EH (cell line): ENCODE measurements at places on chromosomes 13 and 19.

- no peak for DNase-seq
Observed at GRCh38 chr19:53581871-53582279, 43.9 kb downstream of the ZNF331 start.

GRCh38 chr19:30376272-30376671 lies 4.1 kb downstream of the ZNF536 start:
- no peak for DNase-seq

DNA sequence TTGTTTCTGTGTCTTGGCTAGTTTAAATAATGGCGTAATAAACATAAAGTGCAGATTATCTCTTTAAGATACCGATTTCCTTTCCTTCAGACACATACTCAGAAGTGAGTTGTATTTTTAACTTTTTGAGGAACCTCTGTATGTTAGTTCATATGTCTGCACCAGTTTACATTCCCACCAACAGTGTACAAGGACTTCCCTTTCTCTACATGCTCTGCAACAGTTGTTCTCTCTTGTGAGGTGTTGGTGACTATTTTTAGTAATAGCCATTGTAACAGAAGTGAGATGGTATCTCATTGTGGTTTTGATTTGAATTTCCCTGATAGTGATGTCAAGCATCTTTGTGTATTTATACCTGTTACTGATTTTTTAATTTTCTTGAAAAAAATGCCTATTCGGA lies 418.6 kb downstream of the UQCRFS1 start:
- no peak for DNase-seq

- peak; percentile 91 for DNase-seq
Observed at GRCh38 chr19:55624109-55625003, at the start of gene ZNF784. Gene ZNF784 (minus strand): TSS chr19:55624566. CDS start chr19:55624561, 5 bp downstream.

- peak; percentile 75 for DNase-seq
Observed at GRCh38 chr13:111179908-111180760, 65.0 kb downstream of the ARHGEF7 start.

DNA sequence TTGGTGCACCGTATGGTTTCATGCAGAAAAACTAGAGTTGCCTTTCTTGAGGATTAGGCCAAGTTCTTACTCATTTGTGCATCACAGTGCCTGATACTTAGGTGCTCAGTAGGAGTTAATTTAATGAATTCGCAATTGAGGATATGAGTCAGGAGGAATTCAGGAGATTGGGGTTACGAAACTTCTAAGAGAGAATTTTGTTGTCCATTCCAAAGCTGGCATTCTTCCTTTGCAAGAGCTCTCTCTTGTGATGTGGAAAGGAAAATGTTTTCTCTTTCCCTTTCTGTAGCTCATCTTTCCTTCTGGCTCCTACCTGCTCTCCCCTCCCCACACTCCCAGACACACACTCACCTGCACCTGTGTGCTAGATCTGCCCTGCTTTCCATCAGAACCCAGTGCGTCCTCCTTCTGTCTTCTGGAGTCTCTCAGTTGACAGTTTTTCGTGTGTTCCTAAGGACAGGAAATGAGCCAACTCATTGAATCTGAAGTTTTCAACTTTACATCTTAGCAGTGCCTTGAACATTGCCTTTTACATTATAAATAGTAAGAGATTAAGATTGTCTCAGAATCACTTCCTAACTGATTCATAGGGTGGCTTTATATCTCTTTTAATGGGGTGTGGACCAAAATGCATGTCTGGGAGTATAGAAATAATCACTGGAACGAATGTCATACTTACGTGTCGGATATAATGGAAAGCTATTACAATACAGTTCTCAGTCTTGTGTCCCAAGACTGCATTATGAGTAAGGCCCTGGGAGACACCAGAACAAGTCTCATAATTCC lies 19.7 kb upstream of the ERCC5 start:
- DNase-seq, result peak; percentile 92

- peak; percentile 25 for DNase-seq
Observed at GRCh38 chr19:8512115-8512967, 1.6 kb downstream of the ZNF414 start.

GRCh38 chr19:40797963-40798682 lies 868 bp upstream of the EGLN2 start:
- peak; percentile 74 for DNase-seq

DNA sequence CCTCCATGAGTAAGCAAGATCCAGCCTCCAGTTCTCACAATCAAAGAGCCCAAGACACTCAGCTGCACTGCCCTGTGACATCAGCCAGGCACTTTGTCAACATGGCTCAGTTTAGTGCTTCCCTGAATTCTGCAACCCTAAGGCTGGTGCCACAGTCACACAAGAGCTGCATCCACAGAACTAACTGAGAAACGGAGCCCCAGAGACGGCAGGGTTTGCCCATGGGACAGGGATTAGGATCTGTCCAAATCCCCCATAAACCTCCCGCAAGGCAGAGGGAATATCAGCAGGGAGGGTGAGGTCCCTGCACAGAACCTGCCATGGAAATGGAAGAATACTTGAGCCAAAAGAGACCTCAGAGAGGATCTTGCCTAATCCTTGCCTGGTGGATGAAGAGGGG lies 70.4 kb upstream of the UQCRFS1 start:
- no peak for DNase-seq

GRCh38 chr13:28585561-28585960 lies 73.4 kb upstream of the POMP start:
- no peak for DNase-seq

DNA sequence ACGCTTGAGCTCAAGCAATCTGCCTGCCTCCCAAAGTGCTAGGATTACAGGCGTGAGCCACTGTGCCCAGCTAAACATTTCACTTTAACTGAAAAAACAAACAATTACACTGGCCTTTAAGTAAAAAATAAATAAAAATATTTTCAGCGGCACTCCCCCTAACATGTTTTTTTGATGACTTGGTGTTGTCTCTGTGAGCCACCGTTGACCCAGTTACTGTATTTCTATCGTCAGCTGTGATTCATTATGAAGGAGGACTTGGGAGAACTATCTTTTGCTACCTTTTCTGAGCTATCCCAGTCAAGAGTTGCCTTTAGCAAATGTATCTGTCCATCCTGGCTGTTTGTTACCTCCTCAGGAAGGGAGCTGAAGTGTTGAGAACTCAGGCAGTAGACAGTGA lies 18.5 kb upstream of the C19orf33 start:
- DNase-seq, result peak; percentile 65

DNA sequence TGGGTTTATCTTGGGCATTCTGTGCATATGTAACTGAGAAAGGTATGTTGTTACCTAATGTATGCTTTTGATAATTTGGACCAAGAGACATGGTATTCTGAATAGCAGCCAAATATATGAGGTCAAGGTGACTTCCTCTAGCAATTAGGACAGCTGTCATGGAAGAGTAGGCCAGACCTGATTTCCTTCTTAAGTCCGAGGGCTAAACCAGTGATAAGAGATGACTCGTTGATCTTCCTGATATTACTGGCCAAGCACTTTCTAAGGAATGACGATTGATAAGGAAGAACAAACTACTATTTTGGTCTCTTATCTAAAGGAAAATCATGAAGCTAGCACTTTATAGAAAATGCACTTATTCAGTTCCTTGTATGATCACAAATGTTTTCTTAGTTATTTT lies 42.7 kb downstream of the ARHGAP35 start:
- DNase-seq, result peak; percentile 37

GRCh38 chr19:990119-990571 lies 6.0 kb downstream of the WDR18 start:
- no peak for DNase-seq

DNA sequence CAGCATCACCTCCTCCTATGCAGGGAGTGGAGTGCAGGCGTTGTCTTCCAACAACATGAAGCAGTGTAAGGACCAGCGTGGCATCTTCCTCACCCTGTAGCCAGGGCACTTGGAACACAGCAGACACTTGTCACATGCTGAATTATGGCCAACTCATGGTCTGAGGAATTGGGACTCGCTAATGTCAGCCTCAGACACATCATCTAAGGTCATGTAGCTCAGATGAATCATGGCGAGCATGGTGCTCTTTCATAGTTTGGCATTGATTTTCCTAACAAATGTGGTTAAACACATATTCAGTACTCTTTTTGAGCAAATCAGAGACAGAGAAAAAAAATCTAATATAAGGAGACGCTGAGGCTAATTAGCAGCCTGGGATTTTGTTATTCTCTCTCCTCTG lies 99.6 kb upstream of the SGCG start:
- peak; percentile 51 for DNase-seq

DNA sequence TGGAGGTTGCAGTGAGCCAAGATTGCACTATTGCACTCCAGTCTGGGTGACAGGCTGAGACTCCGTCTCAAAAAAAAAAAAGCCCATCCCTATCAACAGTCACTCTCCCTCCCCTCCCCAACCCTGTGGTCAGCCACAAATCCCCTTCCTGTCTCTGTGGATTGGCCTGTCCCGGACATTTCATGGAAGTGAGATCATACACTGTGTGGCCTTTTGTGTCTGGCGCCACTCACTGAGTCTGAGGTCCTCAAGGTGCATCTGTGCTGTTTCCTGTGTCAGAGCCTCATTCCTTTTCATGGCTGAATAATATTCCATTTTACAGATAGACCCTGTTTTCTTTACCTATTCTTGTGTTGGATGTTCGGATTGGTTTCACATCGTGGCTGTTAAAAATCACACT lies 149.5 kb downstream of the PTPRS start:
- DNase-seq, result peak; percentile 61

DNA sequence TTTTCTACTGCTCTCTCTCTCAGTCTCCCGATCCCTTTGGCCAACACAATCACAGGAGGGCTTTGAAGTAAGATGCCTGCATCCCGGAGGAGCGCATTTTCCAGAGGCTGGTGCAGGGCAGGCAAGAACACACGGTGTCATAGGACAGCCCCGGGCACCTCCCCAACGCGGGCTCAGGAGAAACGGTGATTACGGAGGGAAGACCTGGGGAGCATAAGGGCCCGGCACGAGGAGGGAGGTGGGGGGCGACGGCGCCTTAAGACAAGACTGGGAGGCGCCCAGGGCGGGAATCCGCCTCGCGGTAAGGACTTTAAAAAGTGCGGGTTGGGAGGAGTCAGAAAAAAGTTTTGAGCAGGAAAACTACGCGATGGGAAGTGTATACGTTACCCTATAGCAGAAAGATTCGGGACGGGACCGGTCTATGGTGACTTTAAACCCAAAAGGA lies 18.7 kb upstream of the ZNF888 start:
- DNase-seq, result peak; percentile 43

GRCh38 chr13:32403108-32403507 lies 24.8 kb downstream of the N4BP2L1 start:
- DNase-seq, result no peak

DNA sequence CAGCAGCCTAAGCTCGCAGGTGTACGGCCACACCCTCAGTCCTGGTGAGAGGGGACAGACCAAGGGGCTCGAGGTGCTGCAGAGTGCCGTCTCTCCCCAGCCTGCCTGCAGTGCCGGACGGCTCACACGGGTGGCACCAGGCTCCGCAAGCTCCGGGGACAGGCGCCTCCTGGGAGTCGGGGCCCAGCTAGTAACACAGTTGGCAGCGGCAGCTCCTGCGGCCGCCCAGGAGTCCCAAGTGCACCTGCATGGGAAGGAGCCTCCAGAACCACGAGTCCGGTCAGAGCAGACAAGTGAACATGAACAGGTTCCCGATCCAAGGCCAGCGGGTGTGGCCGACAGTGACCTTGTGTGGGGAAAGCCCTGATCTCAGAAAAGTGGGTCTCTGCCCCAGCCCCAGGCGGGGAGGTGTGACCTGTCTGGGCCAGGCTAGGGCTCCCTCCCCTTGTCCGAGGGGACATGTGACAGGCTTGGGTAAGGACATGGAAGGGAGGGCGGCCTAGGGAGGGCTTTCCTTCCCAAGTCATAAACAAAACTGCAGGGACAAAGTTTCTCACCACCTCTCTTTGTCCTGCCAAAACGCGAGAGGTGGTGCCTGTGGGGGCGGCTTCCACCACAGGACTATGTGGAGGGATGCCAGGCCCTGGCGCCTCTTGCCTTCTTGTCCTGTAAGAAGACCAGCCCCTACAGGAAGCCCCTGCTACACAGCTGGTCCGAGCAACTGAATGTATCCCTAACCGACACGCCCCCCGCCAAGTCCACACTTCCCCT lies 46.5 kb downstream of the MLLT1 start:
- DNase-seq, result peak; percentile 65

- DNase-seq, result no peak
Observed at GRCh38 chr19:7744199-7744786, 3.0 kb downstream of the CD209 start.

DNA sequence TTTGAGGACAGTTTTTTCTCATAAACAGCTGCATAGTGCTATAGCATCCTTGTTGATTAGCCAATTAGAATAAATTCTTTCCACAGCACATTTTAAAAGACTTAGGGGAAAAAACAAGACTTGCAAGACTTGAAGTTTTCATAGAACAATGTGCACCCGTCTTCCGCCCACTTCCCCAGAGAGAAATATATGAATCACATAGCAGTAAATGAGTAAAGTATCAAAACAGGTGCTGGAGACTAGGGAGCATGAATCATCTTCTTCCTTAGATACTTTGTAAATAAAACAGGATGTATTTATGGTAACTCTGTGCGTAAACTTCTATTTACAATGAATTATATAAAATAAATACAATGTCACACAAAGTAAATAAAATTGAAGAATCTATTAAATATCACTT lies 75.1 kb downstream of the COL4A2 start:
- peak; percentile 64 for DNase-seq

GRCh38 chr13:84528408-84529070 lies 646.3 kb upstream of the SLITRK1 start:
- DNase-seq, result no peak

GRCh38 chr13:48563626-48564025 lies 30.7 kb upstream of the RCBTB2 start:
- no peak for DNase-seq

- no peak for DNase-seq
Observed at GRCh38 chr13:91058066-91058465, 289.4 kb upstream of the MIR17HG start.
